ENCODE measurements at places on chromosomes 1 and 21. TPM values are rescaled to one million over a fixed set of nuclear protein-coding genes. Genes with fewer than 3 reads are reported as not detected.

Gene CDK11B
- 49.0 TPM for total RNA-seq

- no peak for DNase-seq
Observed at GRCh38 chr1:181712711-181713110, 229.4 kb downstream of the CACNA1E start.

- DNase-seq = no peak
Observed at GRCh38 chr1:166133276-166133841, 33.4 kb downstream of the FAM78B start.

- DNase-seq = no peak
Observed at GRCh38 chr1:244160455-244161235, 109.6 kb downstream of the ZBTB18 start.

DNA sequence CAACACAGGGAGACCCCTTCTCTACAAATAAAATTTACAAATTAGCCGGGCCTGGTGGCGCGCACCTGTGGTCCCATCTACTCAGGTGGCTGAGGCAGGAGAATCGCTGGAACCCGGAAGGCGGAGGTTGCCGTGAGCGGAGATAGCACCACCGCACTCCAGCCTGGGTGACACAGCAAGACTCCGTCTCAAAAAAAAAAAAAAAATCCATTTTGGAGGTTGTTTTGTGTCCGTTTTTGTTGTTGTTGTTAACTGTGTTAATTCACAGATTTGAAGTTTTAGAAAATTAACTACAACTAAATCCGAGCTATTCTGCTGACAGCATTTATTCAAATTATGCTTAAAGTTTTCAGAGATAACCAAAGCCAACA, 618 bp downstream of the CLCC1 start:
- peak; percentile 21 for DNase-seq

GRCh38 chr21:35138665-35139381, 89.7 kb upstream of the RUNX1 start:
- no peak for DNase-seq

- DNase-seq = no peak
Observed at GRCh38 chr1:4224684-4225467, 324.8 kb upstream of the C1orf174 start.

Measured in gastrocnemius medialis (tissue), 4 donors.